ENCODE measurements at places on chromosomes 12 and 14.

- DNase-seq, result no peak
Observed at GRCh38 chr12:21476949-21477348, 24.5 kb downstream of the RECQL start.

- peak; percentile 64 for DNase-seq
Observed at GRCh38 chr12:109944561-109945359, 44.7 kb downstream of the TCHP start.

- no peak for DNase-seq
Observed at GRCh38 chr12:30622509-30622908, 73.2 kb downstream of the IPO8 start.

GRCh38 chr14:74763803-74764531, 851 bp downstream of the YLPM1 start:
- no peak for DNase-seq

Data from iPS DF 6.9 (cell line).